ENCODE measurements at places on chromosomes 1 and 21.

DNA sequence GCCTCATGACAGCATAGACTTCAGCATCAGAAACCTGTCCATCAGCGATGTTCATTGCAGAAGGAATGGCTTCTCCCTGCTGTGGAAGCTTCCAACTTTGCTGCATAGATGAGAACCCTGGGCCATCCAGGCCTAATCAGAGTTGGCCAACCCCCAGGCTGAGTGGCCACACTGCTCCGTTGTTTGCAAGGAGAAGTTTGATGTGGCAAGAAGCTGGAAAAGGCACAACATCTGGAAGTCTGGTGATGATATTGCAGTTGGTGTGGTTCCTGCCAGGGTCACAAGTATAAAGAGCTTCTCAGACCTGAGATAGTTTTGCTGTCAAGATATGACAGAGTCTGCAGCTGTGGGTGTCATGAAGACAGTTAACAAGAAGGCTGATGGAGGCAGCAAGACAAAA lies 41.2 kb downstream of the RHOU start:
- no peak for DNase-seq

- peak; percentile 79 for DNase-seq
Observed at GRCh38 chr1:179002552-179003345, 22.9 kb upstream of the FAM20B start.

GRCh38 chr1:63861052-63861691 lies 87.4 kb downstream of the ROR1 start:
- DNase-seq = no peak

DNA sequence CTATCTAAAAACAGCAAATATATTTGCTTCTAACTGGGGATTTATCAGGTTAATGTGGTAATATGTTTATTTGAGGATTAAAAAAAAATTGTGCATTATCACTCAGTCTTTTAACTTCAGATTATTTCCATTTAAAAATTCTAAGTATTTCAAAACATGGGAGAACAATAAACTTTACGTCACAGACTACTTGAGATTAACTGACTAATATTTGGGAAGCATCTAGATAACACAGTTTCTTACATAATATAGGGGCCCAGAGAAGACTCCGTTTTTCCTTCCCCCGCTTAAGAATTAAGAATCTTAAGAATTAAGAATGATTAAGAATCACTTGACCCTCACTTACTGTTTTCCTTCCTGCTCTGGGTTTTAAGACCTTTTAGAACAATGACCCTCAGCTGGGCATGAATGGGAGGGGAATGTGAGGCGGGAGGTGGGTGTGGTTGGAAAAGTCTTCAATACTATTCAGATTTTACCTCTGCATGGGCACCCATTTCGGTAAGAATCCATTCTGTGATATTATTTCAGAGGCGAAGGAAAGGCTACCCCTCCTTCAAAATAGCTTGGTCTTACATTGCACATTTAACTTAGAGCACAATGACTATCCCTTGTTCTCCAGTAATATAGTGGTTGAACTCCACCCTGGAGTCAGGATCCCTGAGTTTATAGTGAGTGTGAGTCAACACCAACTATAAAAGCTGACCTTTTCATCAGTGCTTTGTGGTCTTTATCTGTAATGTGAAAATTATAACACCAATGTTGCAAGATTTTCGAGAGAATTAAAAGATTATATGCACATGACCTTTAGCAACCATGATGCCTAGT lies 821.3 kb downstream of the USP25 start:
- no peak for DNase-seq

- no peak for DNase-seq
Observed at GRCh38 chr1:204600968-204601367, 84.6 kb downstream of the LRRN2 start.

- no peak for DNase-seq
Observed at GRCh38 chr1:203381151-203381751, 30.3 kb upstream of the FMOD start.

DNA sequence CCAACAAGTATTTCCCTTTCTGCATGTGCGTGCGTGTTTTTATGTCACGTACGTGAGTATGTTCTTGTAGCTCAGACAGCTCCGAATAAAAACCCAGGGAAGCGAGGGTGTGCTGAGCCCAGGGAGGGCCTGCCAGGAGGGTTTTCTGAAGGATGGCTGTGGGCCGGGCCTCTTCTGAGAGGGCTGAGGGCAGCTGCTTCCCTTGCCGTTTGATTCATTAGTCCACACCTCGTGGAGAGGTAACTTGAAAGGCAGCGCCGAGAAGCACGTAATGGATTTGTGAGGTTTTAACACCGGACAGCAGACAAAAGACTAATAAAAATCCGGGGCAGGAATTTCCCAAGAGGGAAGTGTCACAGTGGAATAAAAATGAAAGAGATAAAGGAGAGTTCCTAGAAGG lies 29.5 kb downstream of the CD247 start:
- no peak for DNase-seq

DNA sequence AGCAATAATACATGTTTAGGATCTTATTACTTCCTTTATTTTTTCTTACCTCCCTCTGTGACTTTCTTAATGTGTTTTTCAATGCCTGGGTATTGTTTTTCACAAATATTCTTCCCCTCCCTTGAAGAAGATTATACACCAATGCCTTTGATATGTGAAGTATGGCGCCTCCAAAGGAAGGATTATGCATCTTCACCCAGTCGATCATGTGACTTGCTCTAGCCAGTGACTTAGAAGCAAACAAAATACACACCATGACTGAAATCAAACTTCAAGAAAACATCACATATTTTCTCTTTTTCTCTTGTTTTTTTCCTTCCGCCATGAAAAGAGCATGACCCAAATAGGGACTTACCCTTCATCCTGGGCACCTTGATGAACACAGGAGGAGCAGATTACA lies 297.1 kb downstream of the NCAM2 start:
- DNase-seq = no peak

- no peak for DNase-seq
Observed at GRCh38 chr1:113205980-113206766, 133.2 kb downstream of the LRIG2 start.

DNA sequence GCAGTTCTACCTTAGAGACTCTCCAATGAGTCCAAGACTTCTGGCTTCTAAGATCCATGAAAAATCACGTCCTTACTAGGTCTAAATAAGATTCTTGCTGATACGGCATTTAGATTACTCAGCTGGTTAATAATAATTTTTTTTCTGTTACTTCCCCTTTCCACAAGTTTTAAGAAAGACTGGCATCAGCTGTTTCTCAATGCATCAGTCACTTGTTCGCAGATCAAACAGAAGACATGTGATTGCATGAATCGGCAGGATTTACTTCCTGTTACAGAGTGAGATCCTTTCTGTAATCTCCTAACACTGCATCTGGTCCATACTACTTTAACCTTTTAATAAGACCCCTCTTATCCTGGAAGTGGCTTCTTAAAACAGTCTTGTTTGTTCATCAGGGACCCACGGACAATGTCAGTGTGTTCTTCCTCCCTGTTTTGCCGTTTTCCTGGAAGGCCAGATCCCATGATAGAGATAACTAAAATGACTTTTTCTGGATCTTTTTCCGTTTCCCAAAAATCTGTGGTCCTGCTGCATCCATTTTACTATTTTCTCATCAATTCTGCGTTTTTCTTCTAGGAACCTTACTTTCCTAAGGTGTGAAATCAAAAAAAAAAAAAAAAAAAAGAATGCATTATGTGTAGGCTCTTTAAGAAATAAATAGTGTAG lies 6.1 kb downstream of the NPL start:
- no peak for DNase-seq

GRCh38 chr1:151843398-151843797 lies 3.8 kb upstream of the C2CD4D start:
- DNase-seq = no peak

GRCh38 chr1:59116920-59117542 lies 179.9 kb upstream of the FGGY start:
- DNase-seq = no peak

GRCh38 chr1:47682786-47683350 lies 245.0 kb downstream of the FOXD2 start:
- DNase-seq = no peak

GRCh38 chr1:172489847-172490246 lies 43.1 kb upstream of the SUCO start:
- no peak for DNase-seq

- DNase-seq = no peak
Observed at GRCh38 chr1:61131716-61132115, 49.4 kb downstream of the NFIA start.

DNA sequence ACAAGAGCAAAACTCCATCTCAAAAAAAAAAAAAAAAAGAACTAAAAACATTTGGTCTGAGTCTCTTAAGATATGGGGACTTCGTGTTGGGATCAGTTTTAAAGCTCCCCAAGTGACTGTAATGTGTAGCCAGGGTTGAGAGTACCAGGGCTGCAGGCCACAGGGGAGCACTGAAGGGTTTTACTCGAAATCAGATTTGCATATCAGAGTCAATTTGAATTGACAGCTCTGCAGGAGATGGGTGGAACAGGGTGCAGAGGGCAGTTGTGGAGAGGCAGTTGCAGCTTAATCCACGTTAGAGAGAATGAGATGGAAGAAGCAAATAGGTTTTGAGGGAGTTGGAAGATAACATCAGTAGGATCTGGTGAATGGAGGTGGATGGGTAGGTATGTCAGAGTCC lies 20.6 kb upstream of the ELOA start:
- no peak for DNase-seq

DNA sequence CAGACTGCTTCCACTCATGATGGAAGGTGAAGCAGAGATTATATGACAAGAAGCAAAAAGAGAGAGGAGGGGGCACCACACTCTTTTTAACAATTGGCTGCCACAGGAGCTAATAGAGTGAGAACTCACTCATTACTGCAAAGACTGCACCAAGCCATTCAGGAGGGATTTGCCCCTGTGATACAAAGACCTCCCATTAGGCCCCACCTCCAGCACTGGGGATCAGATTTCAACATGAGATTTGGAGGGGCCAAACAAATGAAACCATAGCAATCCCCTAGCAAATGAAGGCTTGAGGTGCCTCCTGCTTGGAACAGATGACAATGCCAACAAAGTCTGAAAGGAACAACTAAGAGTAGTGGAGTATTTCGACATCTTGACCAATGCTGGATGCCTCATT lies 122.5 kb upstream of the COA6 start:
- DNase-seq = no peak

DNA sequence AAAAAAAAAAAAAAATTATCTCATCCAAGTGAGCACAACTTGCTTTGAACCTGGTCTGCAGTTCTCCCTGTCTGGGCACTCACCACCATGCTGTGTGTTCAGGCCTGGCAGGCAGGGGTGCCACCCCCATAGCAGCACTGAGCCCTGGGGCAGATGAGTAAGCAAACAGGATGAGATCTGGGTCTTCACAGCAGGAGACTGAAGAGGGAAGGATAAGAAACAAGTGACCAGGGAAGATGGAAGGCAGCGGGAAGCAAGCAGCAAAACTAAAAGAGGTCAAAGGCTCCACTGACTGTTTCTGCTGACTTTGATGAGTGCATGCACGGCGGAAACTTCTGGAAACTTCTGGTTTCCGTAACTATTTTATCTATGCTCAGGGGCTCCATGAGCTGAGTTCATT lies 133.5 kb upstream of the SOD1 start:
- no peak for DNase-seq

DNA sequence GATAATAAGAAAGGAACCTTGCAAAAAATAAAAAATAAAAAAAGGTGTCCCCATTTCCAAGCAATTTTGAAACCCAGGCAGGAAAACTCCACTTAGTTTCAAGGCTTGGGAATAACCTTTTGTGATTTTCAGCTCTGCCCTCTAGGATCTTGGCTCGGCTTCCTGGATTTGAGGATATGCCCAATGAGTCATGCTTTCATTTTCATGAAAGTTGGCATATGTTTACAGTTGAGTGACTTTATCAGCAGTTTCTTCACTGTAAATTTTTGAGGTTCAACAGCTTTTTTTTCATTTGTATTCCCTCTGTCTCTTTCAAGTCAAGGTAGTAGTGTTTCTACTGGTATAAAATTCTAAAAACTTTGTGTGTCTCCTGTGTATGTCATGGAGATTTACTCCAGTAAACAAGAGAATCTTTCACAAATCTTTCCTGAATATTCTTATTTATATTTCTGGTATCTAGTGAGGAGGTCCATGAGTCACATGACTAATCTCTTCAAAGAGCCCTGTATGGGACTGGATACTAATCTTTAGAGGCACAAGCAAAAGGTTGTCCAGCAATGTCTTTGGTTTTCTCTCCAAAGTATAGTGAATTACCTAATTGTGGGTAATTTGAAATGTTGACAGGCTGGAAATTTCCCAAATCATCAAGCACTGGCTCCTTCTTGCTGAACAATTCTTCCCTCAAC lies 335.3 kb downstream of the BRINP2 start:
- DNase-seq = no peak

DNA sequence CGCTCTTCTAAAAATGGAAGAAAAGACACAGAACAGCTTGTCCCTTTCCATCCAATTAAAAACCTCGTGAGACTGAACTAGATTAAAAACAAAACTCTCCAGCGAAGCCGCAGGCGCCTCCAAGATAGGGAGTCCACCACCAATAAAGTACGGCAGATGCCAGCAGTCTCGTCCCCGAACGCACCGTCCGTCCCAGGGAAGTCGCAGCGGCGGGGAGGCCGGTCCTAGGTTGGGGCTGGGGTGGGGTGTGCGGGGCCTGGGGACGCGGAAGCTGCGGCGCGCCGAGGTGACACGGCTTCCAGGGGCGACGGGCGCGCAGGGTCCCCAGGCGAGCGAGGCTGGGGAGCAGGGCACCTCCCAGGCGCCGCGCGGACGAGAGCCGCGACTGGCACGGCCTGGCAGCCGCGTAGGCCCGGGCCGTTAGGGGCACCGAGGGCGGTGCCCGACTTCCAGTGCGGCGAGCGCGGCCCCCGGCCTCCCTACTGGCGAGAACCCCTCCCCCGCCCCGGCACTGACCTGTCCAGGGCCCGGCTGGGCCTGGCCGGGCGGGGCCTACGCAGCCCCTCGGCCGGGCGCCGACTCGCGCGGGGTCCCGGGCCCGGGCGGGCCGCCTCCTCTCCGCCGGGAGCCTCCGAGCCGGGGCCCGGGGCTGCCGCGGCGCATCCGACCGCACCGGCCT lies 28.3 kb upstream of the A3GALT2 start:
- no peak for DNase-seq

- no peak for DNase-seq
Observed at GRCh38 chr1:204302769-204303168, 57.0 kb downstream of the PLEKHA6 start.

GRCh38 chr1:246837418-246838117 lies 94.2 kb downstream of the AHCTF1 start:
- no peak for DNase-seq

DNA sequence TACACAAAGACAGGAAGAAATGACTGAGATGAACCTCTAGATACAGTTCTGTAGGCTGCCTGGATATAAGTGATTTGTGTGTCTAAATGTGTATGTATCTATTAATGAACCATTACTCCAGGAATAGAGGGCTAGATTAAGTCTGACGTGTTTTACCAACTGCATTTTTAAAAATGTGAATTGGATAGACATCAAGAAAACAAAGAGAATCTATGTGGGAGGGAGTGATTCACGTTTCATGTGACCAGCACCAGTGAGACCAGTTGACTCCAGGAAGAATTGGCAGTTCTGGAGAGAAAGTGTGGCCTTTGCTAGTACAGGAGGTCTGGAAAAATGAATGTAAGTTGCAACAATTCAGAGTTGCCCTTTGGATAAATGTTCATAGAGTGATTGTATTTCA lies 53.4 kb upstream of the RGS21 start:
- no peak for DNase-seq

GRCh38 chr1:93707956-93708355 lies 26.3 kb upstream of the BCAR3 start:
- DNase-seq = no peak

- no peak for DNase-seq
Observed at GRCh38 chr1:1300352-1300739, 7.4 kb downstream of the ACAP3 start.

Measured in heart right ventricle (tissue), 16 donors.